K562 (cell line): ENCODE measurements at places on chromosomes 3 and 15. TPM values are rescaled to one million over a fixed set of nuclear protein-coding genes. Genes with fewer than 3 reads are reported as not detected.

DNA sequence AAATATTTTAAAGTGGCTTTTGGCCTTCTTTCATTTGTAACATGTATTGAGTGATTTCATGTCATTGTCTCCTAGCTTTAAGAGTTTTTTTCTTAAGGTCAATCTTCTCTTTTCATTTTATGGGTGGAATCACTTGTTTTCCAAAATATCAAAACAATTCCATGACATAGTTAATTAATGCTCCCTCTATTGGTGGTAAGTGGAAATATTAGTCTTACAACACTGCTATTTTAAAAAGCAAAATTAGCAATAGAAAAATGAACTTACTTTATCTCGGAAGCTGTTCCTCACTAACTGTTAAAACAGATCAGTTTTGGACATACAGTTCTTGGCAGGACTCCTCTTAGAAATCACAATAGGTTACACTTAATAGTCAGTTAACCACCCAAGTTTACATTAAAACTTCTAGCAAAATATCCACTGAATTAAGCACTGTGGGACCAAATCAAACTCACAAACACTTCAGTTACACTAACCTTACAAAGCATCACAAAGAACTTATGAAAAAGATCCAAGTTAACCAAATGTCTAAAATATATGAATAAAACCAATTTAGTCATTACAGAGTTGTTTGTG, 42.4 kb downstream of the TIGIT start:
- DNase-seq, result no peak

Gene SNTN
- total RNA-seq, result not detected in 2 replicates

Gene CYP8B1
- total RNA-seq, result 0.04 and 0.13 TPM in 2 replicates

Gene FEZF2
- total RNA-seq, result not detected in 2 replicates

- DNase-seq, result no peak
Measured at GRCh38 chr3:57826245-57826951, 70.3 kb downstream of the SLMAP start.

- no peak for DNase-seq
Measured at GRCh38 chr3:31573036-31573779, 40.5 kb downstream of the STT3B start.

DNA sequence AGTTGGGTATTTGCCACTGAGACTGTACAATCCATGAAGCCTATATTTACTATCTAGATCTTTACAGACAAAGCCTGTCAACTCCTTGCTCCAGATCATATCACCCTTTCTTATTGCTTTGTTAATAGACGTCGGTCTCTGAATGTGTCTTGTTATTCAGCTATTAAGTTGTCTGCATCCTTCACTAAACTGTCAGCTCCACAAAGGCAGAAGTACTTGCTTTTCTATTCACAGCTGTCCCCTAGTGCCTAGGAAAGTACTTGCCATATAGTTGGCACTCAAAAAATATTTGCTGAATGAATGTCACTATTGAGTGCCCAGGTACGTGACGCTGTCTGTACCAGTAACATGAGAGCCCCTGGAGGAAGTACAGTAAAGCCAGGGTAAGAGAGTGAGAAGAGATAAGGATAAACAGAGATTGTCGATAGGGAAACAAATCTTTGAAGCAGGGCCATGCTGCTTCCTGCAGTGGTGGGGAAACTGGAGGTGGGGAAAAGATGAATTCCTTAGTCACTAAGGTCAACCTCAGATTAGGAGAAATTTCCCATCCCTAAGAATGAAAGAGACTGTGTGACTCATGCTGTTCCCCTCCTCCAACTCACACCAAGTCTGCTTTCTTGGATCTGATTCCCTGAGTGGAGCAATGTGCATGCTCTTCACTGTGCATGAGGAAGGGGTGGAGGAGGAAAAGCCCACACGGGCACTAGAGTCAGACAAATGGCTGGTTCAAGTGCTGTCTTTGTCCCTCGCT, 36.3 kb downstream of the PRICKLE2 start:
- DNase-seq, result no peak

Gene C3orf20
- not detected in 2 replicates for total RNA-seq

- no peak for DNase-seq
Measured at GRCh38 chr3:131283862-131284261, 97.7 kb upstream of the NUDT16 start.

Gene GXYLT2
- 4.7 and 5.8 TPM in 2 replicates for total RNA-seq

DNA sequence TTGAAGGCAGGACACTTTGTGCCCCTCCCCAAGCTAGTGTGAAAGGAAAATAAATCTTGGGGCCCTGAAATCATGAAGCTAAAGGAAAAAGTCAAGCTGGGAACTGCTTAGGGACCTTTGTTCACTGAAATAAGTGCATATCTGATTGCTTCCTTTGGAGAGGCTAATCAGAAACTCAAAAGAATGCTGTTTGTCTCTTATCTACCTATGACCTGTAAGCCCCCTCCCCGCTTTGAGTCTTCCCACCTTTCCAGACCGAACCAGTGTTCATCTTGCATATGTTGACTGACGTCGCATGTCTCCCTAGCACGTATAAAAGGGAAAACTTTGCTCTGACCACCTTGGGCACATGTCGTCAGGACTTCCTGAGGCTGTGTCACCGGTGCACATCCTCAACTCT, 53.1 kb downstream of the SLC30A4 start:
- no peak for DNase-seq

DNA sequence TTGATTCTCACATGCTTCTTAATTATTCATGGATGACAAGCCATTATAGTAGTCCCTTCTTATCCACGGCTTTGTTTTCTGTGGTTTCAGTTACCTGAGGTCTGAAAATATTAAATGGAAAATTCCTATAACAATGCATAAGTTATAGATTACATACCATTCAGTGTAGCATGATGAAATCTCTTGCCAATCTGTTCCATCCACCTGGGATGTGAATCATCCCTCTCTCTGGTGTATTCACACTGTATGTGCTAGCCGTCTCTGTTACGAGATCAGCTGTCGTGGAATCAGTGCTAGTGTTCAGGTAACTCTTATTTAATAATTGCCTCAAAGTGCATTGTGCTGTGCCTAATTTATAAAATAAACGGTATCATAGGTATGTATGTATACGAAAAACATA, 5.2 kb downstream of the WDR5B start:
- no peak for DNase-seq

DNA sequence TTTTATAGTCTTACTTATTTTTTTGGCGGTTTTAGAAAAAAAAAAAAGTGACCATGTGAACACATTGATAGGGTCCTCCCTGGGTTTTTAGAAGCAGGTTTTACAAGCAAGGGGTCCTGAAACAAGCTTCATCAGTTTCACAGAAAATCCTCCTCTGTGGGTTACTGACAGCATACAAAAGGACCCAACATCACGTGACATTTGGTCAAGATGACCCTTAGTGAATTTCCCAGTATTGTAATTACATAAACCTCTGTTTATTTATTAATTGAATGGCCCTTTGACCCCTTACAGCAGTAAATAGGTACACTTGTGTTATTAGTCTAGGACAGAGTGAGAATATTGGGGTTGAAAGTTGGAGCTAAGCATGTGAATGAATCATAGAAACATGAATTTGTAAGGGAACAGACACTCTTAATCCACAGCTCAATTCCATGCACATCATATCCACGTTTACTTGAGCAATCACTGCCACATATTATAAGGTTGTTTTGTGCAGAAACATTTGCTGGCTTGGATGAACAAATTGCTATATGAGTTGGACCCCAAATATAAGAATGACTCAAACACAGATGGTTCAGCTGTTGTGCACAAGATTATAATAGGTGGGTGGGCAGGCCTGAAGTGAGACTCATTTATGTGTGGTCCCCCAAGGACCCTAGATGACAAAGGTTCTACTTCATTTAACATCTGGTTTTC, 137.5 kb downstream of the ZNF385D start:
- DNase-seq, result no peak

- DNase-seq, result no peak
Measured at GRCh38 chr15:38216763-38217162, 35.9 kb upstream of the SPRED1 start.

- DNase-seq, result no peak
Measured at GRCh38 chr3:155316426-155316825, 22.9 kb upstream of the STRIT1 start.

DNA sequence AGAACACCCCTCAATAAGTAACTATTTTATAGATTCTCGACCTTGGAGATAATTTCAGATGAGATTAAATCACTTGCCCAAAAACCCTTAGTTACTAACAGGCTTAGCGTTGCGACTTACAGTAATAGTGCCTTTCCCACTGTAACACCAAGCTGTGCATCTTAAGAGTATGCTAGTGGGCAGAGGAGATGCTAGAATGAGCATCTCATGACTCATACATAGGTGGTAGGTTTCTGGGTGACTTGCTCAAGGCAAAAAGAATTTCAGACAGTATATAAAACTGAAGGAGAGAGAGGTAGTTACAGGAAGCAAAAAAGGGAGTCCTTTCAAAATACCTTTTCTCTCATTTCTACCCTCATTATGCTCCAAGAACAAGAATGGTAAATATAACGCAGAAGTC, 3.9 kb downstream of the KATNBL1 start:
- no peak for DNase-seq

- no peak for DNase-seq
Measured at GRCh38 chr15:51181905-51182304, 87.2 kb upstream of the TNFAIP8L3 start.

GRCh38 chr3:50138266-50139200, 16.6 kb upstream of the SEMA3F start:
- DNase-seq, result no peak

DNA sequence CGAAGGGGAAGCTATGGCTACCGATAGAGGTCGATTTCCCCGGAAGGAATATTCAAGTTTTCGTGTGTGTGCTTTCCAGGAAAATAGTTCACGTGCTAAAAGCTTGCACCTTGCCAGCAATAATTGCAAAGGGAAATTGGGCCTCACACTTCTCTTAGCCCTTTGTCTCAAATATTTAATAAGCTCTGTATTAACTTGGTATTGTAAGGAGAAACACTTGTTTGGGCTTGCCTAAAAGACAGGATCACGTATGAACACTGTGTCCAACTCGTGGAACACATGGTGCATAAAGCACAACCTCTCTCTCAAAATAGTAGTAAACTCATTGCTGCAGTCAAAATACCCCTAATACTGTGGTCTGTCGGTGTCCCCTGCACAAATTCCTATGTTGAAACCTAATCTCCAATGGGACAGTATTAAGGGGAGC, 352 bp upstream of the TMF1 start:
- DNase-seq, result no peak

- no peak for DNase-seq
Measured at GRCh38 chr3:149021830-149022229, 30.5 kb downstream of the GYG1 start.

Gene GOLGA8T
- not detected in 2 replicates for total RNA-seq

Gene VEPH1
- total RNA-seq, result 4.6 and 5.1 TPM in 2 replicates

DNA sequence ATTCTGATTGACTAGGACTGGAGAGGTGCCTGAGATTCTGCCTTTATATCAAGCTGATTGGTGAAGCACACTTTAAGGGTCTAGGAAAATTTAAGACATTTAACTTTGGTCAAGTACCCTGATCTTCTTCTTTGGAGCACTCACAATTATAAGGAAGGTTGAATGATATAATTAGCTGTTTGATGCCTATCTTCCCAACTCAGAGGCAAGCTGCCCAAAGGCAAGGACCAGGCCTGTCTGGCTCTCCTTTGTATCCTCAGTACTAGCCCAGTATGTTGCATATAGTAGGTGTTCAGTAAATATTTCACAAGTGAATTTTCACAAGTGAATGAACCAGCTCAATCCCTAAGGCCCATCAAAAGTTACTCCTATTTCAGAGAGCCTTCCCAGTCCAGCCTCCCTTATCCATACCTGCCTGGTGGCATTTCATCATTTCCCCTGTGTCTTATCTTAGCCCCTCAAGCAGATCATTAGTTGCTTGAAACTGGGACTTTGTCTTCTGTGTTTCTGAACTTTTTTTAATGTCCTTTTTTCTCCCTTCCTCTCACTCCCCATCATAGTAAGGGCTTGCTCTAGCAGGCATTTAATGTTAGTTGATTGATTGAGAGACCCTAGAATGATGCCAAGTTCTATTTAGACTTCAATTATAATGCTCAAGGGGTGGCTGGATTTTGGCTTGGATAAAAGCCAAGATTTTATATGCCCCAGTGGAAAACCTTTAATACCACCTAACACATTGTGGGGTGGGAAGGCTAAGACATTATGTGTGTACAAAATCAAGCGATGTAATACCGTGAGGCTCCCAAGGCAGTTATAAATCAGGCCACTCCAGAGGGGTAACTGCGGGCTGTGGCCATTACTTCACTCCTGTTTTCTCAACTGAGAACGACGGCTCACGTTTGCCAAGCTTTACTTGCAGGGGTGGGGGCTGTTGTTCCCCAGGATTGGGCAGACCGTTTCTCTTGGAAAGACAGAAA, 43.2 kb upstream of the BOC start:
- no peak for DNase-seq

Gene SLC9A9
- 0.13 and 0.27 TPM in 2 replicates for total RNA-seq

Gene ITPKA
- 33.3 and 35.8 TPM in 2 replicates for total RNA-seq

GRCh38 chr15:29711531-29711930, 110.7 kb downstream of the TJP1 start:
- no peak for DNase-seq

DNA sequence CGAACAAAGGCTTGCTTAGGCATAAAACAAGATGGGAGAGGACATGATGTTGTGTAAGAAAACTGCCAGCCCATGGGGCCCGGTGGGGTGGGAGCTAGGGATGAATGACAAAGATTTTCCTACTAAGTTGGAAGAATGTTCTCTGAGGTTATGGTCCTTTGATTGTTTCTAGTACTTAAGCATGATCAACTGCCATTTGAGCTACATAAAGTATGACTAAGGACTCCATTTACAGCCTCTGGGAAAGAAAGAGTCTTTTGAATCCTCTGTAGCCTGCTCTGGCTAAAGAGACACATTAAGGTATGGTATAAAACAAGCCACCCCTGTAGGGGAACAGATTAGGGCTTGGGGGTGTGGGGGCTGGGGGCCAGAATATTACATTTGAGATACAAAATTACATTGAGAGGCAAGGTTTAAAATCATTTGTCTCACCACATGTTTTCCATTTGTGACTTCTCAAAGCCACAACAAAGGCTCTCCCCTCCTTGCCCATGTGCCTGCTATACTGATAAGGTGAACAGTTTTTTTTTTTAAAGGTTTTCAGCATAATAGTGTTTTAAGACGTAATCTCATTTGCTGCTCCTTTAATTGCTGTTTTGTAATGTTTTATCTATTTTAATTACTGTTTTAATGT, 323.4 kb downstream of the CHST2 start:
- DNase-seq, result peak; percentile 24

GRCh38 chr3:182717216-182717615, 76.1 kb upstream of the ATP11B start:
- DNase-seq, result no peak

- DNase-seq, result no peak
Measured at GRCh38 chr3:42887084-42887483, 11.4 kb upstream of the CYP8B1 start.

DNA sequence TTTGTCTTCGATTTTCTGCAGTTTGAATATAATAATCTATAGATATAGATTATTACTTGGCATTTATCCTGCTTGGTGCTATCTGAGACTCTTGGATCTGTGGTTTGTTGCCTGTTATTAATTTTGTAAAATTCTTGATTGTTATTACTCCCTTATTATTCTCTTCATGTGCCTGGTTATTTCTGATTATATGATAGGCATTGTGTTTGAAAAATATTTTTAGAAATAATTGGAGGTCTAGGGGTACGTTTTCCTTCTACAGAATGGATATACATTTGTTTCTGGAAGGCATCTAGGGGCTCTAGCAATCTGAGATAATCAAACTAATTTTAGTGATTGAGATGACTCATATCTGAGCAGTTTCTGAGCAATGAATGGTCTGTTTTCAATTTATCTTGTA, 14.9 kb upstream of the CELF6 start:
- DNase-seq, result no peak

Gene ILDR1
- total RNA-seq, result not detected in 2 replicates
